CD4-positive, alpha-beta T cell treated with Interleukin-17A for 1 hour (primary cell): ENCODE measurements at places on chromosomes 6 and 20.

DNA sequence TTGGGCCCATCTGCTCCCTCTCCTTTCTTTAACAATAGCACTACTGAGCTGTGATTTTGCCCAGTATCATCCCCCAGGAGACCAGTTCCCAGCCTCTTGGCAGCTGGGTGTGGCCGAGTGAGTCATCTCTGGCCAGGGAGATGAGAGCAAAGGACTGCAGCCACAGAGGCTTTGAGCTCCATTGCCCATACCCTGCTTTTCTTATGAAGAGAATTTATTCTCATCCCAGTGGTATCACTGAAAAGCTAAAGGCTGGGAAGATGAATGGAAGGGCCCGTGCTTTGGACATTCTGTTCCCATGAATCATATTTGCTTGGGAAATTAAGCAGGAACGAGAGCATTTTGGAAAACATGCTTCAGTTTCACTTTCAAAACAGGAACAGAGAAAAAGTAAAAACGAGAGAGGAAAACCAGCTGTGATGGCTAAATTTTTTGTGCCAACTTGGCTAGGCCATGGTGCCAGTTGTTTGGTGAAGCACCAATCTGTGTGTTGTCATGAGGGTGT is 14.9 kb downstream of the CST3 start:
- DNase-seq, result no peak

- no peak for DNase-seq
These were observed 86.4 kb upstream of the POU3F2 start for GRCh38 chr6:98747960-98748359.

DNA sequence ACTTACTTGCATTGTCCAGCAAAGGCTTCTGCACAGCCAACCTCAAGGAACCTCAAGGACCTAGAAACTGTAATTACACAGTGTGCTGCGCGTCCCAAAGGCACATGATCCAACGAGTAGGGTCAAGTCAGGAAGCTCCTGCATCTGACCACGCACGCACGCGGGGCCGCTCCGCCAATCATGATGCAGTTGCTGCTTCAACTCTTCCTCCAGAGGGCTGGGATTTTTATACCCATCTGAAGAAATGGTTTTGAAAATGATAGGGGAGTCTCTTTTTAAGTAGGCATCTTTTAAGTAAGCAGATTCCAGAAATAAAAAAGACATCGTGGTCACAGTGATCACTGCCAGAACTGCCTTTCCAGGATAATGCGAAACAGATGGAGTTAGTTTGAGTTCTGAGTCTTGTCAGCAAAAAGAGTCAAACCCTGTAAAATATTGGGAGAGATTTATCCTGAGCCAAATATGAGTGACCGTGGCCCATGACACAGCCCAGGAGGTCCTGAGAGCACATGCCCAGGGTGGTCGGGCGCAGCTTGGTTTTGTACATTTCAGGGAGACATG is 34.0 kb downstream of the KIF25 start:
- no peak for DNase-seq

- DNase-seq, result no peak
These were observed 141.1 kb upstream of the CITED2 start for GRCh38 chr6:139515511-139515910.

GRCh38 chr6:37679539-37680476 is 17.9 kb downstream of the MDGA1 start:
- DNase-seq, result no peak

DNA sequence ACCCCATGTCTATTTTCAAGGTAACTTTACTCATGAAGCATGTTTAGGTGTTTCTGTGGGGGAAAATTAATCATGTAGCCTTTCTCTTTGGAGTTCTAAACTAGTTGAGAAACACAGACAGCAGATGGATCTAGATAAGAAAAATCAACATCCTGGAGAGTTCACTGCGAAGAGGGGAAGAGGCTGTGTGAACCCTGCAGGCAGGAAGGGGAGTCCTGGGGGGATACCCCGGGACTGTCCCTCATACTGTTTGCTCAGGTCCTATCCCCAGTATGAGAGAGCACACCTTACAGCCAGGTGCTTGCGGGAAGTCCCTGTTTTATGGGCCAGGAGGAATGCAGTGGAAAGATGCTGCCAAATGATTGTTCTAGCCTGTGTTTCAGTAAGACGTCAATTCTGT is 32.7 kb downstream of the CHMP4B start:
- peak; percentile 11 for DNase-seq

- DNase-seq, result no peak
These were observed 32.1 kb downstream of the PKIG start for GRCh38 chr20:44614525-44614924.

DNA sequence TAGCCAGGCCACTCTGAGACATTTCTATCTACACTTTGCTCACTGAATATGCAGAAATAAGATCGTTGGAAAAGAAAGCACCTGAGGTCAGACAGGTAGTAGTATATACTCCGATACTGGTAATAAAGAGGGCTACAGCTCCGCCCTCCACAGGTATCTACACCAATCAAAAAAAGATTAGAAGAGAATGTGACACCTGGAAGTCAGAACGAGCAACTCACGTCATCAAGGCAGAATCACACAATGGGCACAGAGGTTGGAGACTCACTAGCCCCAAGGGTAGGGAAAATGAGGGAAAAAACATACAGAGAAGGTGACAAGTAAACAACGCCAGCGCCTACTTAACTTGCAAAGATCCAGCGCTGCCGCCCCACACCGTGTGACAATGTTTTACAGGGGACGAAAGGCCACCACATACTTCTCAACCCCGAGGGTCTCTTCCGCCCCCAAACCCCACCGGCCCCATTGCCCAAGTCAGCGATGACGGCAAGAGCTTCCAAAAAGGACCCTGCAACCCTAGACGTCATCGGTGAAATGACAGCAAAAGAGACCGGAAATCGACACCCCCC is 653 bp downstream of the LMBRD1 start:
- peak; percentile 88 for DNase-seq
